ENCODE measurements at places on chromosomes 5 and 9.
A peak's percentile ranks its signal among the peaks of the same experiment; 100 is the strongest.

DNA sequence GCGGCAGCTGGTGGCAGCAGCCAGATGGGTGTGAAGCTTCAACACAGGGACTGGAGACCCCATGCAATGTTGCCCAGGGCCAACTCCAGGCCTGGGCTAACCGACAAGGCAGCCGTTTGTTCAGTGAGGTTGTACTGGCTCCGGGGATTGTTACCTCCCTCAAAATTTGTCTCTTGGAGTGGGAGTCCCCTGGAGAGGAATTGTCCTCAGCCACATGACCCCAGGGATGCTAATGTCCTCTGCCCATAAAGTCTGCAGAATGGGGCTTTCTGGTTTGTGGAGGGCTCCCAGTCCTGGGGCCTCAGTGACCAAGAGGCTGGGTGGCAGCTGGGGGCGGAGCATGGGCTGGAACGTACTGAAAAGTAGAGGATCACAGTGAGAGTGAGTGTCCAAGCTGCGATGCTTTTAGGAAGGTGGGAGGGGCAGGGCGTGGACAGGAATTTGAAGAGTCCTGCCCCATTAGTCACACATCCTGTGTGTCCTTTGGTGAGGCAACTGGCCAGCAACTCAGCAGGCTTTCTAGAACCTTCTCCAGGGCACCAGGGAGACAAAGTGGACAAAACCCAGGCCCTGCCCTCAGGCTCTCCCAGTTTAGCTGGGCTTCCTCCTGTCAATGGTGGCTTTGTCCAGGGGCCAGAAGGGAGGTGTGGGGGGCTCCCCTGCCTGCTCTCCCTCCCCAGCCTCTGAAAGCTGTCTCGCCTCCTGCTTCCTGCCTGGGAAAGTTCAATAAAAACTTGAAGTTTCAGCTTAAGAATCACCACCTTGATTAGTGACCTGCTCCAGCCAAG lies 114.0 kb downstream of the NSG2 start:
- DNase-seq, result no peak

GRCh38 chr9:133115604-133116345 lies 5.3 kb downstream of the RALGDS start:
- DNase-seq, result peak; percentile 46

GRCh38 chr9:79280691-79281090 lies 291.1 kb upstream of the TLE4 start:
- DNase-seq, result no peak

- no peak for DNase-seq
These were observed 67.6 kb downstream of the GHR start for GRCh38 chr5:42490831-42491230.

DNA sequence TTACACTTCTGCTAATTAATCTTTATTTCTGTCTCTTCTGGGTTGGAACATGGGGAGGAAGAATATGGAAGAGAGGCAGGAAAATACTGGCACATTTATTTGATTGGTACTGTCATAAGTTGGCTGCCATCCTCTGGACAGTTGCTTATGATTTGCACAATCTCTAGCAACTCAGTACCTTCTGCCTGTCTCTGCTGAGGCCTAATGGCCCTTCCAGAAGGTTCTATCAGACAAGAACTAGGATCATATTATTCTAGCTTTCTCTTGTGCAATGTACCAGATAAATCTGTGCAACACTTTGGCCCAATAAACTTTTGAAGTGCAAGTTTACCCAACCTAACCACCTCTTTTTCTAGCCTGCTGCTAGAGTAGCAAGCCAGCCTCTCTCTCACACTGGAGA lies 335.0 kb downstream of the ARRDC3 start:
- no peak for DNase-seq

GRCh38 chr9:128160603-128160987 lies 530 bp downstream of the BBLN start:
- no peak for DNase-seq

DNA sequence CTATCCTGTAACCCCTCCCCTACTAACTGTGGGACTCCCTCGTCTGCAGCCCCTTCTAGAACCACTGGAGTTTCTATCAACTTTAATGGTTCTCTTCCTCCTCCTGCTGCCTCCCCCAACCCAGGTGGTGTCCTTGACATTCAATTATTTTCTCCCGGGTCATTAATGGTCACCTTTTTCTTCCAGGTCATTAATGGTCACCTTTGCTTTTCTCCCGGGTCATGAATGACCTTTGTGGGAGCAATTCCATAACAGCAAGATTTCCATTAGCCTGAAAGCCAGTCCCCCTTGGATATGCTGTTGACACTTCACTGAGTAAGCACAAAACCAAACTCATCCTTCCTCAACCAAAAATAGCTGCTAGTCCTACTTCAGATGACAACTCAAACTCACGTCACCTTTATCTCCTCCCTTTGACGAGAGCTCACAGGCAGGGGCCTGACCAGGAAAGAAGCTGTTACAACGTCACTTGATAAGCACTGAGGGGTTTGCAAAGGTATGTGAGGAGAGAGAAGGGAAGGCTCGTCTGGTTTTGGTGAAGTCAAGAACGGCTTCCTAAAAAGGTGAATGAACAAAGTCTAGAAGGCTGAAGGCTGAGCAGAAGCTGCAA lies 10.9 kb downstream of the CCDC127 start:
- DNase-seq, result no peak

DNA sequence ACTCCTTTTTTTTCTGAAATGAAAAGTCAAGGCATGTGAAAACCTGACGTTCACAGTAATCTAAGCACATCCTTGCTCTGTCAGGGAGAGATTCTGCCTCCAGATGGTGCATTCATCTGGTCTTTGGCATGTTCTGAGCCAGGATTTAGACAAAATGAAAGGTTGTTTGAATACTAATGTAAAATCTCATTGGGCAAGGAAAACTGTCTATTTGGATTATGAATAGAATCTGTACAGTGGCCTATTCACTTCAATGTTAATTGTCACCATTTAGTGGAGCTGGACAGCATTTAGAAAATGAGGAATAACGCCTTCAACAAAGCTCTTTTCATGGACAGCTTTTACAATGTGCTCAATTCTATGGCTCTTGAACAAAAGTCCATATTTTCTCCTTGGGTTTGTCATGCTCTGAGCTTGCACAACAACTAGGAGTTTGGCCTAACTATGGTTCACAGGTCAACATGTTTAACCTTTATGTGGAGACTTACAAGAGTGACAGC lies 28.9 kb downstream of the ARHGEF28 start:
- DNase-seq, result no peak

GRCh38 chr5:2797981-2798380 lies 46.5 kb upstream of the IRX2 start:
- DNase-seq, result no peak

DNA sequence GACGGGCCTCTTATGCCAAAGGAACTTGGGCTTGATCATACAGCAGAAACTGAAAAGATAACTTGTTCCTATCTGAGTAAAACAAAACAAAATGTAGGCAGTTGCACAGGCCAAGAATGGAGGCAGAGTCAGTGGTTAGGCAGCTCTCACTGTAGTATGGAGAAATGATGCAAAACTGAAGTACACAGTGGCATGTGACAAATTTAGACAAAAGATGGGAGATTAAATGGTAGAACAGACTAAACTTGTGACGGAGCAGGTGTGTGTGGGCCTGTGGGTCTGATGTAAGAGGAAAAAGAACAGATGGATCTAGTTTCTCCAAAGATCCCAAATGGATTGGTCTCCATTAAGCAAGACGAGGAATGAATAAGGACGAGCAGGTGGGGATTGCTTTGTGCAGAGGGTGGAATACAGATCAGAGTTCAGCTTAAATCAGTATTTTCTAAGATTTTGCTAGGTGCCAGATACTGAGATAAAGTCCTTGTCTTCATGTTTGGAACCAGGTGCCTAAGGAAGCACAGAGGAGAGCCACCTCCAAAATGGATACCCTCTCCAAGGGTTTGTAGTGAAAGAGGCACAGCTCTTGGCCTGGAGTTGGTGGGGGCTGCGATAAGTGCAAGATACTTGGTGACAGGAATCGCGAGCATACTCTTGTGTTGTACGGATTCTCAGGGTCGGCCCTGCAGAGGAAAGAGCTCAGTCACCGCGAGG lies 722 bp upstream of the DCP2 start:
- DNase-seq, result no peak

- DNase-seq, result no peak
These were observed 46.2 kb upstream of the IFNE start for GRCh38 chr9:21528123-21528808.

DNA sequence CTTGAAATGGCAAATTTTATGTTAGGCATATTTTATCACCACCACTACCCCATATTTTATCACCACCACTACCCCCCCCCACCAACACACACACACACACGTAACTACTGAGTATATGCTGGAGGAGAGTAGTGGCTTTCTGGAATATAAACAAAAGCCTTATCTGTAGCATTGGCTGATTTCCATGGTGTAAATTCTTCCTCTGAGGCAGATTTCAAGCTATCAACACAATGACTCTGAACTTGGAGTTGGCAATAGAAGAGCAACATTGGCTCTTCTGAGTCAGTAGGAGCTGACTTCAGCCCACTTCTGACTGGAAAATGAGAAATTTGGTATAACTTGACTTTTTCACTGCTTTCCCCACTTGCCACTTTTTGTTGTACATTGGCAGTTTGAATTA lies 143.0 kb downstream of the CAVIN4 start:
- no peak for DNase-seq

DNA sequence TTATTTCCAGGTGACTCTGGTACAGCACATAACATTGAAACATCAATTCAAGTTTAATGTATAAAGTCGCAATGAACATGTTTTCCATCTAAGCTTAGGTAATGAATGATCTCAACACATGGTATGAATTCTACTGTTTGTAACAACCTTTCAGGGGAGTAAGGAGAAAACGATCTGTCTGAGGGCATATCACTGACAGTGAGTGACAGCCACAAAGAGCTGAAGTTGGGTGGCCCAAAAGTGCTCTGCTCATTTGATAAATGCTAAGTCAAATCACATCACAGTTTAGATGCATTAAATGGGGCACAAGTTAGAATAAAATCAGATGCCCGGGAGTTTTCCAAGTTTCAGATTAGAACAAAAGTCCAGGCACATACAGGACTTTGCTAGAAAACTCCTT lies 1.2 kb downstream of the FANCC start:
- no peak for DNase-seq

GRCh38 chr9:4490705-4491625 lies 697 bp downstream of the SLC1A1 start:
- no peak for DNase-seq

DNA sequence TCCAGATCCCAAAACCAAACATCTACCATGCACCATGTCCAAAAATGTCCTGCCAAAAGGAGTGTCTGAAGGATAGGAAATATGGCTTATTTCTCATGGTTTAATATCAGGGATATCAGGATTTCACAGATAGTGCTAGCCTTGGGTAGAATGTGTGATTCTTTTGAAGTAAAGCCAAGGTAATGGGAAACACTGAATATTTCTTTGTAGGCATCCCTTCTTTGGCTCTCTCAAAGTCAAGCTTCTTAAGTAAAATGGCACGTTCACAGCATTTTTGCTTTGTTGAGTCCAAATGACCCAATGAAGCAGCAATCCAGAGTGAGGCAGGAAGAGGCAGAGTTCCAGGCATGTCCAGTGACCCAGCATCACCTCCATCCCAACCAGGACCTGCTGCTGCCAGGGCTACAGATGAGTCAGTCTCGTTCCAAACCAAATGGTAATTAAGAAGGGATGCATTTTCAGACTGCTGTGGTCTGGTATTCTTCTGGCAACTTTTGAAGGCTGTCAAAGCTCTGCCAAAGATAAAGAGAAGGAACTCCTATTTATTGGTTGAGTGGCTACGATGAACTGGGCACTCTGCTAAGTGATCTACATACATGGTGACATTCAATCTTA lies 678.8 kb upstream of the KLF4 start:
- peak; percentile 86 for DNase-seq

DNA sequence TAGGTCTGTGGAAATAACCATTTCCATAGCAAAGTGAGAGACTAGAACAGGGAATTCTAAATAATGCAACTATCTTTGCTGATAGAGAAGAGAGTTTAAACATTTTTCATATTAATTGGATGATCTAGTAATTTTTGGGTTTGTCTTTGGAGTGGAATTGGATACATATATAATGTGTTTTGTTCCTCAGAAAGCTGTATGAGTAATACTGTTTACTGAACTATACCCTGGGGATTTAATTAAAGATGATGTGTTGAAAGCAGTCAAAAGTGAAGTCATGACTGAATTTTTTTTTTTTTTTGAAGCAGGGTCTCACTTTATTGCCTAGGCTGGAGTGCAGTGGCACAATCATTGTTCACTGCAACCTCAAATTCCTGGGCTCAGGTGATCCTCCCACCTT lies 17.9 kb downstream of the FER start:
- DNase-seq, result no peak

- DNase-seq, result peak; percentile 97
These were observed 45.6 kb downstream of the COL15A1 start for GRCh38 chr9:98989036-98990000.

GRCh38 chr5:68593211-68593671 lies 377.7 kb downstream of the PIK3R1 start:
- DNase-seq, result no peak

DNA sequence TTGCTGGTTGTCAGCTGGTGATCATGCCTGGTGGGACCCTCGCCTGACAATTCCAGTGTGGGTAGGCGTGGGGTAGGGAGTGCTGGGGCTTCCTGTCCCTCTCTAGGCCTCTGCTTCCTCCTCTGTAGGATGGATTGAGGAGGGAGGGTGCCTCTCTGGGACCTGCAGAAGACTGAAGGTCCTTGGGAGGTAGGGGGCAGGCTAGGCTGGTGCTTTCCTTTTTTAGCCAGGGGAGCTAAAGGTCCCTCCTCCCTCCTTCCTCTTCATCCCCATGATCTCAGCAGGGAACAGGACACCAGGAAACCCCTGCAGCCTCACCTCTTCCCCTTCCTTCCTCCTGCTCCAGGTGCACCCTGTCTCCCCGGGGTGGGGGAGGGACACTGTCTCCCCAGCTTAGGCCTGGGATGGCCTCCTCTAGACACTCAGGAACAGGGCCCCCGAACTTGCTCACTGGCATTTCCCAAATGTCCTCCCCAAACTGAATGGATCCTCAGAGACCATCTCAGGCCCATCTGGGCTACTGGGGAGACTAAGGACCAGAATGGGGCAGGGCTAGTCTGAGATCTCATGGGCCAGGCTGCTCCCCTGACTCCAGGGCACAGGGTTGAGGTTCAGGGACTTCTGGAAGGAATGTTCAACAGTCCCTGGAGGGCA lies 8.4 kb downstream of the SH2D3C start:
- no peak for DNase-seq

DNA sequence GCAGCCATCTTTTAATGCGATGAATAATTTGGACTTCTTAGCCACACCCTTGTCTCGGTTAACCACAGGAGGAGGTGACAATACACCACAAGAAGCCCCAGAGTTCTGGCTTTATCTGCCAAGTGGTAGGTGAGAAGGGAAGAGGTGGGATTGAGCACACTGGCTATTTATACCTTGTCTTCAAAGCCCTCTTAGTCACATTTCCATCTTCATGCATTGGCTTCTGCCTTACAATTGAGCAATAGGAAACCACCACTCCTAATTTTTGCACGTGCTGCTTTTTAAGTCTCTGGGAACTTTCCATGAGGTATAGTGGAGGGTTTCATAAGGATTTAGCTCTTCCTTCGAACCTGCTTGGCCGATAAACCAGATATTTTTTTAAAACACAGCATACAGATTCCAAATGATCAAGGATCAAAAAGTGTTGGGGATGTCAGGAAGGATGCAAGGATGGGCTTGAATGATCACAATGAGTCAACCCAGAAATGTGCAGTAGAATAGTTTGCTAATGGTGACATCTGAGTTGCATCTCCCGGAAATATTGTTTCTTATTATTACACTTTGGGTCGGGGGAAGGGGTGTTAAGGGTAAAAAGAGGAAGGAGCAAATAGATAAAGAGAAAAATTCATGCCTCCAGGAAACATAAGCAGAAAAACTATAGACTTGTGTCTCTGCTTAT lies 25.5 kb downstream of the PLAC8L1 start:
- DNase-seq, result no peak
